ENCODE measurements at places on chromosomes 7 and 10.

- DNase-seq, result no peak
Measured at GRCh38 chr7:37753398-37754050, 70.0 kb downstream of the GPR141 start.

DNA sequence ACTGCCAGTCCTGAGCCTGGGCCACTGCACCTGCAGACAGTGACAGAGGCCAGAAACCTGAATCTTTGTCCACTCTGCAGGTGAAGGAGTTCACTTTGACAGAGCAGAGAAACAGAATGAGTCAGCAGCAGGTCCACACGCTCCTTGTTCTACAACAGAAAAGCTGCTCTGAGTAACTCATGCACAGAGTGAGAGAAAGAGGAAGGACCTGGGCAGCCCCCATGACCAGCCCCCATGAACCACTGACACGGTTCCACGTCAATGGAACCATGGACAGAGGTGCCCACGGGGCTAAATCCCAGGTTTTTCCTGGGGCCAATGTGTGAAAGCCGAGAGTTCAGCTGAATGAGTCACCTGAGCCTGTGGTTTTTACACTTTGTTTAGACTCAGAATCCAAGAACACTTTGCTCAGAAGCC is 40.8 kb upstream of the CTBP2 start:
- no peak for DNase-seq

- no peak for DNase-seq
Measured at GRCh38 chr10:102264371-102264770, 19.0 kb downstream of the GBF1 start.

GRCh38 chr10:69726850-69727249 is 74.9 kb upstream of the COL13A1 start:
- no peak for DNase-seq

DNA sequence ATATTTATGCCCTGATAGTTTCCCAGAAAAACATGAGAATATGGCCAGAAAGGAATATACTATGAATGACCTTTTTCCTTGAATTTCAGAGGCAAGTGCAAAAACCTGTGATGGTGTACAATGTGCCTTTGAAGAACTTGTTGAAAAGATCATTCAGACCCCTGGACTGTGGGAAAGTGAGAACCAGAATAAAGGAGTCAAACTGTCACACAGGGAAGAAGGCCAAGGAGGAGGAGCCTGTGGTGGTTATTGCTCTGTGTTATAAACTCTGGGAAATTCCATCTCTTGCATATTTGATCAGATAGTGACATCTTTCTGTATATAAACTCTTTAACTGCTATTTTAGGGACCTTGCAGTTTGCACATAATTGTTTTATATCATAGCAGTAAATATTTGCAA is 33.7 kb downstream of the RAB18 start:
- DNase-seq, result no peak

GRCh38 chr7:157016024-157016351 is 5.5 kb upstream of the MNX1 start:
- no peak for DNase-seq

DNA sequence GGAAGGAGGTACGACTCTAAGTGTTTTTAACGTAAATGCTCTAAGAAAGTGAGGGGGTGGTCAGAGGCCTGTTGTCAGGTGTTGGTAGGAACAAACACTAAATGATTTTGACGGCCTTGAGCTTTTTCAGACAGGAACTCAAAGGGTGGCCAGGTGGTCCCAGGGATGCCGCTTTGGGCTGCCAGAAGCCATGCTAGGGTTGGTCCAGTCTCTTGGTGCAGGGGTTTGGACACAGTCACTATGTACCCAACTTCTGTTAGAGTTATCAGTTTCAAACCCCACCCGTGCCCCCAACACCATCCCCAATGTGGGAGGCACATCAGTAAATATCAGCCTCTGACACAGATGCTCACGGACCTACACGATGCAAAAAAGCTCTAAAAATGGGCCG is 9.3 kb downstream of the ATP6V0E2 start:
- no peak for DNase-seq

- DNase-seq, result no peak
Measured at GRCh38 chr10:2933071-2933470, 134.3 kb upstream of the PFKP start.

- no peak for DNase-seq
Measured at GRCh38 chr7:66860767-66861166, 60.3 kb upstream of the TMEM248 start.

DNA sequence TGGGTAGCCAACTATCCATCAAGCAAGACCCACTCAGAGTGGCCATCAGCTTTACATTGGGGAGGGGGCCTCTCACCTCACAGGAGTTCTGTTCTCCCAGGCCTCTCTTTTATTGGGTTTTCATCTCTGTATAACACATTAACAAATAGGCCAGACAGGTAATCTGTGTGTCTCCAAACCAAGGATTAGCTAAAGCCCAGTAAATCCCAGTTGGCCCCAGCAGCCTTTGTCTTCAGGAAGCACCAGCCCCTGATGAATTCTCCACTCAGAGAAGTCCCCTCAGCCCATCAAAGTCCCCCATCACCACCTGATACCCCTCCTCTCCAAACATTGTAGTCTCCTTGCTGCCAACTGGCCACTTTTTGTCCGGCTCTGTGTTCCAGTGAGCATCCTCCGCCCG is 16.9 kb upstream of the SLF2 start:
- DNase-seq, result no peak

GRCh38 chr7:16025696-16026095 is 339.2 kb upstream of the MEOX2 start:
- DNase-seq, result no peak

GRCh38 chr10:95513008-95513589 is 48.1 kb downstream of the SORBS1 start:
- peak; percentile 74 for DNase-seq

DNA sequence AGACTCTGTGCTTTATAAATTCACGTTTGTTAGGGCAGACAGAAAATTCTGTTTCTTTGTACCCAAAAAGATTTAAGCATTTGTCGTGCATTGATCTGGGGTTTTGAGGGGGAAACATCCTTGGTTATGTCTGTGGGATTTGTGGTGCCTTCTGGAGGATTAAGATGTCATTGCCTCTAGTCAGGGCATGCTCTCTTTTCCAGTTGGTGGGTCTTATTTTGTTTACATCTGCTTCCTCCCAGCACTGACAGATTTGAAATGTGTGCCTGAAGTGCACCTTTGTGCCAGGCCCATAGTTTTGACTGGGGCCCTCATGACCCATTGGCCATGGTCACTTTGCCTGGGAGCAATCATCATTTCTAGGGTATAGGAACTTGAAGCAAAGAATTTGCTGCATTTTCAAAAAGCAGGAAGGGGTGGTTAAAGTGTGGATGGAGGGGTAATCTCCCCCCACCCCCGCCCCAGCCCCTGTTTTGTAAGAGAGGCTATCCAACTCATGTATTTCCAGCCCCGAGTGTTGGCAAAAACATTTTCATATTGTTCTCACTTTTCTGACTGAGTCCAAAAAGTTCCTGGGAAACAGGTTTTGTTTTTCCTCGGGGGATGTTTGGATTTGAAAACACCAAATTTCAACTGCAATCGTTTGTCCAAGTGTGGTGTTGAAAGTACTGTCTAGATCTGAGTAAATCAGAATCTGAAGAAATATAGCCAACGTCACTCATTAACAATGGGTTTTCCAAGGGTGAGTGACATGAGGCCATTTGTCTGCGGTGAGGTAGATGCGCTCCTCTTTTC is 388.2 kb upstream of the GALNT17 start:
- DNase-seq, result no peak

GRCh38 chr10:100293066-100293465 is 6.6 kb upstream of the BLOC1S2 start:
- DNase-seq, result no peak

DNA sequence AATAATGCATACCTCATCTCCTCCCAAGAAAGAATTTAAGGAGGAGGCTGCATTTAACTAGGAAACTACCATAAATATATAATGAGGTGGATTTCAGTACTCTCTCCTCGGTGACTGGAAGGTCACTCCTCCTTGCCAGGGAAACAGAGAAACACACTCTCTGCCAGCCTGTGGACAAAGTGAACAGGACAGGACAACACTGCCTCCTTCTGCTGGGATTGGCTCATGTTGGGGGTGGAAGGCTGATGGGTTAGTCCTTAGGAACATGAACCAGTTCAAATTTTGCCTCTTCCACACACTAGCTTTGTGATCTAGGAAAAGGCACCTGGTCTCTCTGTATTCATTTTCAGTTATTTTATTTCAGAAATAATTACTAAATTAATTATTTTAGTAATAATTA is 50.6 kb upstream of the STEAP4 start:
- DNase-seq, result no peak

DNA sequence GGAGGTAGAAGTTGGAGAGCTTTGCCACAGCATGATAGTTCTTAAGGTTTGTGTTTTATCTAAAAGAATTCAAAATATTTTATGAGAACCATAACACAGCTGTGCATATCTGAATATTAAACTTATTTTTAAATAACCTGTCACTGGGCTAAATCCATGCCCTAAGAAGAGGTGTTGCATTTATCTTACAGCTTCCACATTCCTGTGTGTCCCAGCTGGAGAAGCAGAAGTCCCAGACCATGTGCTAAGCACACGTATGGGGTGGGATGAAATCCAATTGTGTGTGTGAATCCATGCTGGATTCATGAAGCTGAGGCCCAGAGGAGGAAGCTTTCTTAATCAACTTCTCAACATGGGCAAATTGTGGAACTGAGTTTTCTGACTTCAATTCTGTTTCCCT is 121.5 kb downstream of the PKD1L1 start:
- DNase-seq, result no peak

GRCh38 chr7:109322833-109323232 is 753.2 kb downstream of the DNAJB9 start:
- DNase-seq, result no peak

DNA sequence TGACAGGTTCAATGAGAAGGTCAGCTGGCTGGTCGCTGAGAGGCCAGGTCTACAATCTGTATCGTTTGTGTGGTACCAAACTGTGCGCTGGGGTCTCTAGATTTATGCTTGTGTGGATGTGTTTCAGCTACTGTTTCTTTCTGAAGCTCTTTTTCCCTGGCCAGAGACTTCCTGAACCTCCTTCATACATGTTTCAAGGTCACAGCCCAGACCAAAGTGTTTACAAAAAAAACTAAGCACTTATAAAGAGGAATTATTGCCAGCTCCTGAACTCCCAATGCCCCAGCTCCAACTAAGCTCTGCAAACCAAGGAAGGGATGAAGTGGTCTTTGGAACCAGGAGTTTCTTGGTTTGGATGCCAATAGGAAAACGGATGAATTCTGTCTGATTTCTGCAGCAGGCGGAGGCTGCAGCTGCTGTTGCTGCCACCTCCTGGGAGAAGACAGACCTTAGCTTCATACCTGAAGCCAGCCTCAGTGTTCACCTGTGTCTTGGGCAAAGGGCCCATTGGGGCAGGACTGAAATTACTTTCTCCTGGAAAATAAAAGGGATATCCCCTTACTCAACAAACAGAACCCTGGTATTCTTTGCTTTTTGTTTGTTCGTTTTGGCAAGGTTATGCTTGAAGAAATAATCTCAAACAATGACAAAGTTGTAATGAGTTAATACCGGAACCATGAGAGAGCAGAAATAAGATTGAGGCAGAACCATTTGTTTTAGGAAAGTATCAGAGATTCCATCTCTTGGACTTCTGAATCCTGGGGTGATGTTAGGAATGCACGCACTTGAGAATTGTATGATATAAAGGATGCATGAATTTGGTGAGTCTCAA is 24.6 kb upstream of the MKLN1 start:
- peak; percentile 61 for DNase-seq

DNA sequence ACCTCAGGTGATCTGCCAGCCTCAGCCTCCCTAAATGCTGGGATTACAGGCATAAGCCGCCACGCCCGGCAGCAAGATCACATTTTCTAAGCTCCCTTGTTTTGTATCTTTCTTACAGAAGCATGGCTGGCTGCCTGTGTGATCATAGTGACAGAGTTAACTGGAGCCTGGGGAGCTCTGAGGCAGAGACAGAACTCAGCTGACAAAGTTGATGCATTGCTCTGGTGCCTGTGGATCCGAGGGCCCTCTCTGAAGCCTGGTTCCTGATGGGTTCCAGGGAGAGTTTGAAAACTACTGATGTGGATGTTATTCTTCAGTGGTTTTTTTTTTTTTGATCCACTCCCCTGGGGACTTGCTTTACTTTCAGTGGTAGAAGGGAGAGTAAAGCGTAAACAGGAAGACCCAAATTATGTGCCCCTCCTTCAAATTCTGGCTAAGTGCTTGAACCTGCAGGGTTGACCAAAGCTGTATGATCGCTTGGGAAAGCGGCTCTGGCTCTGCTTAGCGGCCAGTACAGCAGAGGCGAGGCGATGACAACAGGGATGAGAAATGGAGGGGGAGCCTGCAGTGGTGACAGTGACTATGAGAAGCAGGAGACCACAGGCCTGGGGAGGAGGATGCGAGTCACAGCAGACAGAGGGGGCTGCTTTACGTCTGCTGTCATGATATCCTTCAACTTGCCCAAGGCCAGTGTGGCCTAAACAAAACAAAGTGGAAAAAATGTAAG is 6.8 kb upstream of the EFCAB10 start:
- no peak for DNase-seq

DNA sequence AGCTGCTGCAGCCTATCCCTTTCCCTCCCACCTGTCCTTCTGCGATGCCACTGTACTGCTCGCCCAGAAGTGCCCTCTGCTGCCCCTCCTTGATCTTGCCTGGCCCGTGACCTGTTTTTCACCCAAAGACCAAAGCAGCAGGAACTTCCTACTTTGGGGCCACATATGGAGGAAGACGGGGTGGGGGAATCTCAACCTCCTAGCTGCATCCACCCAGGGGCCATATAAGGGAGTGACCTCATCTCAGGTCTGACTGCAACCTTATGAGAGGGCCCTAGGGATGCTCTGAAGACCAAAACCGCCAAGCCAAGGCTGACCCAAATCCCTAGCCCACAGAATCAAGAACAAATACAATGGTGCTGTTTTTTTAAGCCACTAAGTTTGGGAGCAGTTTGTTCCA is 15.7 kb downstream of the PRKCQ start:
- no peak for DNase-seq

- no peak for DNase-seq
Measured at GRCh38 chr7:138500892-138501291, 40.8 kb downstream of the TRIM24 start.

- DNase-seq, result no peak
Measured at GRCh38 chr7:30249986-30250774, 34.2 kb upstream of the ZNRF2 start.

DNA sequence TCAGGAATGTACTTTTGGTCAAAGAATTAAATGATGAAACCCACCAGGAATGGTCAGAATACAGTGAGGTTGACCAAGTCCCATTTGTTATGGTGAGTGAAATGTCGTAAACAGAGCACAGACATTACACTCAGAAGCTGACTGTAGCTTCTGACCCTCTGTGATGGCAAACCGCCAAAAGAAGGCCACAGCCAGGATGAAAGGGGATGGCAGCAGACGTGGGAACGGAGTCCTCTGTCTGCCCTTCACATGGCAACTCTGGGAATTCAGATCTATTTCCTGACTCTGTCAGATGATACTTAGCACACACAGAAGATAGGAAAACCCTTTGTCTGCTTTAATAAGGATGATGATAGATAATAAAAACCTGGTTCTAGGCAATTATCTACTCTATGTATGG is 757.1 kb downstream of the SORCS3 start:
- no peak for DNase-seq

DNA sequence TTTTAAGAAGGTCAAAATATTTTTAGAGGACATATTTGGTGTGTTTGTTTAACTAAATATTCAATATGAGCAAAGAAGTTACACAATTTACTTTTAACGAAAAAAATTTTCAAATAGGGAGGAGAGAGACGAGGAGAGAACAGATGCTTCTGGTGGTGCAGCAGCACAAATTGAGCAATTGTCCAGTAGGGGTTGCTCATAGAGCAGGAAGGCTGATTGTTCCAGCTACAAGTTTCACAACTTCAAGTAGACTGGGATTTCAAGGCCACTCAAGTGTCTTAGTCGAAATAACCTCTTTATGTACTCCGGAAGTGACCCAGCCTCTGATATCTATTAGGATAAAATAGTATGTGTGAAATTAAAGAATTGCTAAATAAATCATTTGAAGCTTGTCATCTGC is 197.9 kb downstream of the HDAC9 start:
- DNase-seq, result no peak

Measured in pancreas (tissue), 10 donors.